ENCODE measurements at places on chromosomes 2 and 18.

DNA sequence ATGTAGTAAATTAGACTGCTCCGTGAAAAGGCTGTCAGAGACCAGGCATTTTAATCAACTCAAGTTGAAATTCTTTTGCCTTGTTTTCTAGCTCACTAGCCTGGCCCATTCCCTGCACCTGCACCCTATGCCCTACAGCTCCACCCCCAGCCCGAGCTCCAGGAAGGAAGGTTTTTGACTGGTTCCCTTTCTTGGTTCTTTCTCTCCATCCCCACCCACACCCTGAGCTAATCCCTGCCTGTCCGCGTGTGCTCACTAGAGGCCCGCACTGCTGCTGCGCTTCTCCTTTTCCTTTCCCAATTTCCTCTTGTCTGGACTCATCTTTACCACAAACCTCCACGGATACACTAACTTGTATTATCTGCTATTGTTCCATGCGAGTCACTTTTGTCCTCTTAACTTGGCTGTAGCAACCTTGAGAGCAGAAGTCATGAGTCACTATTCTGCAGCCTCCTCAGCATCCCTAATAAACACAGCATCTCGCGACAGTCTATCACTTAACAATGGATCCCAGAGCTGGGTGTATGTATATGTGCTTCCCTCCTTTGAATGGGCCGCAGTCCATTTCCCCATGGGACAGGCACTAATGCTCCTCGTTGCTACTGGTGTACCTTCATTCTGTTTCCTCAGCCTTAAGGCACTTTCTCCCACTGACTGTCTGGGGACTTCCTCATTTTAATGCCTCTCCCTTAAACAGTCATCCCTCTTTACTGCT, 36.5 kb downstream of the COLEC12 start:
- no peak for DNase-seq

DNA sequence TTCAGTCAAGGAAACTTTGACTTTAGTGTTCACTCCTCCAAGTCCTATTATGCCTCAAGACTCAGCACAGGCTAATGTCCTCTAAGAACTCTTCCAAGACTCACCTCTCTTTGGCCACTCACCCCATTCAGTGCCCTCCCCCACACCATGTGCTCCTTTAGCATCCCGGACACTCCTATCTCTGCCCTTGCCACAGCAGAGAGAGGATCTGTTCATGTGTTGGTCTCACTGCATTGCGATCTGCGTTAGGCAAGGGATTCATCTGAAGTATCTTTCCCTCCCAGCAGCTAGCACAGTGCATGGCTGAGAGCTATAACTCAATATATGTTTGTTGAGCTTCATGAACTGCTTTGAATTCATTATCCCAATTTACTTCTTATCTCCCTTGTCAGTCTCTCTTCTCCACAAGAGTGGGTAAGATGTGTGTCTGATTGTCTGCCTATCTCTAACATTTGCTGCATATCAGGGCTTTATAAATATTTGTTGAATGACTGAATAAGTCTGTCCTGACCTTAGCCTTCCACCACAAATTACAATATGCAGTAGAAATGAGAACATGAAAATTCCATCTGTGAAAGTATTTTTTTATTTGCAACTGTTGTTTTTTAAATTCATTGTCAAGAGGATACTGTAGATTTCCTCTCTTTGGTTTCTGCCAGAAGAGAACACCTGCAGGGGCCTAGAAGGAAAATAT, 179.9 kb upstream of the NCKAP5 start:
- no peak for DNase-seq

DNA sequence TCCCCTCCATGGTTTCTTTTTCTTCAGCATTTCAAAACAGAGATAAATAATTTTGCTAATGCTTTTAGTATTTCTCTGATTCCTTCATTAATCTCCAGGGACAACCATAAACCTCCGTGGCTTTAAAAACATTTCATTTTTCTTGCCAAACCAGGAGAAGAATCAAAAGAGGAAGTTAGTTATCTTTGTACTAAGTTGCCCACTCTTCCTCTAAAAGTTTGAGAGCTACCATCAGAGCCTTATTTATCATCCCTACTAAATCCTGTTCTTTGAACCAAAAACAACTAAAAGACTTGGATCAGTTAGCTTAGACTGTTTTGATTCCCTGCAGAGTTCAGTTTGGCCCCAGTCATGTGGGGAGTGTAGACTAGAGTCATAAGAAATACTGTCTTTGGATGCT, 208.4 kb downstream of the SETBP1 start:
- DNase-seq = no peak

DNA sequence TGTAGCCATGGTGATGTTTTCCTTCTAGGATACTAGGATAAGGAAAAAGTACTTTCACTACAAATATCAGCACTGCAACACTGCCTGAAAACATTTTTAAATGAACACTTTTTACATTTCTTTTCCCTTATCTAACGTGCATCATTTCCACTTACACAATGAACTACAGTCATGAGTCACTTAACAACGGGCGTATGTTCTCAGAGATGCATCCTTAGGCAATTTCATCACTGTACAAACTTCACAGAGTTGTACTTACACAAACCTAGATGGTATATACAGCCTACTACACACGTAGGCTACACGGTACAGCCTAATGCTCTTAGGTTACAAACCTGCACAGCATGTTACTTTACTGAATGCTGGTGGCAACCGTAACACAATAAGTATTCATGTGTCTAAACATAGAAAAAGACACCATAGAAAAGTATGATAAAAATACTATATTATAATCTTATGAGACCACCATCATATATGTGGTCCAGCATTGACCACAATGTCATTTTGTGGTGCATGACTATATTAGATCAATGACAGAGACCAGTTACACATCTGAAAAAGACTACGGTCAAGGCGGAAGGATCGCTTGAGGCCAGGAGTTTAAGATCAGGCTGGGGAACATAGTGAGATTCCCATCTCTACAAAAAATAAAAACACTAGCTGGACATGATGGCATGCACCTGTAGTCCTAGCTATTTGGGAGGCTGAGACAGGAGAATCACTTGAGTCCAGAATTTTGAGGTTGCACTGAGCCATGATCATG, 39.8 kb downstream of the WDR33 start:
- no peak for DNase-seq

DNA sequence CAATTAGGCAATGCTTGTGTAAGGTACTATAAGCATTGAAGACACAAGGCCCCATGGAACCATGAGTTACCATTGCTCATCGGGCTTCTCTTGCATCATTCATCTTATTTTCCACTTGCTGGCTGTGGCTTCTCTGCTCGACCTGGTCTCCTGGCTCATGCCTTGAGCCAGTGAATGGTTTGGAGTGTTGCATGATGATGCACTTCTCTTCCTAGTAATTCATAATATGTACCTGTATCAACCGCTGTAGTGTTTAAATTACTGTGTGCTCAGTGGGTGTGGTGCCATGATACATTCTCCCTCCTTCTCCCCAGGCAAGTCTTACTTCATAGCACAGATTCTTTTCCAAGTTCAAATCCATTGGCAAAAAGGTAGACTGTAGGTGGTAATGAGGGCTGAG, 66.8 kb downstream of the ABCA12 start:
- DNase-seq = no peak
